ENCODE measurements at places on chromosomes 12 and 14.
A peak's percentile ranks its signal among the peaks of the same experiment; 100 is the strongest.

DNA sequence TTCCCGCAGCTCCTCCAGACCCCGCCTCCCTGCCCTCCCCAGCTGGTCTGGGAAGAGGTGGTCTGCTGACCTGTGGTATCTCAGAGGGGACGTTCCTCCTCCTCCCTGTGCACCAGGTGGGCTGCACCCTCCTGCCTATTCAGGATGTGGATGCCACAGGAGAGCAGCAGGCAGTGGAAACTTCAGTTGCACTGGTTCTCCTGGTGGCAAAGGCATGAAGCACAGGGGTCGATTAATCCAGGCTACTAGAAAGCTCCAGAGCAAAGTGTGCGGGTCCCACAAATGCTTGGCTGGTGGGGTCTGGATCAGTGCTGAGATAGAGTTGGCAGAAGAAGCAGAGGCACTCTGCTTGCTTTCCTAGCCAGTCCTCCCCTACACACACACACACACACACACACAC lies 197.0 kb downstream of the SLC41A2 start:
- no peak for DNase-seq

GRCh38 chr14:95191445-95192199 lies 34.3 kb upstream of the DICER1 start:
- DNase-seq = no peak

GRCh38 chr14:59632381-59632780 lies 55.8 kb upstream of the CCDC175 start:
- DNase-seq = peak; percentile 39

DNA sequence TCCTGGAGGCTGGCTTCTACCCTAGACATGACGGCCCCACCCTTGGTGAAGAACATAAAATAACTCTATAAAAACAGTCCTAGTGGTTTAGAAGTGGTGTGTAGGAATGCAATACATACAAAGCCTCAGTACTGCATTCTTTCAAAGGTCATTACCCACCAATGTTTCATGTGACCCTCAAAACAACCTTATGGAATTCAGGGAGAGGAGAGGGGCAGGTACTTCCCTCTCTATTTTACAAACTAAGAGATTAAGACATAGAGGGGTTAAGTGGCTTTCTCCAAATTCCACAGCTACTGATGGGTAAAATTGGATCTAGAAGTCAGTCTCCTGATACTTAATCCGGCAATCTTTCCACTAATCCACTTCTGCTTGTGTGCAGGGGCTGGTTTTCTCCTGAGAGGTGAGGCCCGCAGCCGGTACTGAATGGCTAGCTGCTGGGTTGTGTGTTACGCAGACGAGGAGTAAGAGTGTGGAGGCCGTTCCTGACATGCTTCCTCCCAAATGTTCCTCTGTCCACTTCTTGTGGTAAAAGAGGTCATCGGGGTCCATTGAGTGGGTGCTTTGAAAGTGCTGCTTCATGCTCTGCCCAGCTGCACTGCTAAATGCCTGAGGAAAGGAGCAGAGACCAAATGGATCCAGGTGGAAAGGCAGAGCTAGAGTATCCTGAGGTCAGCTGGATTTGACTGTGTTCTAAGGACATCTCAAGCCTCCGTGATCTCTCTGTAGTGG lies 16.2 kb downstream of the SLC7A8 start:
- DNase-seq = no peak
